ENCODE measurements at places on chromosomes 7 and 10.

DNA sequence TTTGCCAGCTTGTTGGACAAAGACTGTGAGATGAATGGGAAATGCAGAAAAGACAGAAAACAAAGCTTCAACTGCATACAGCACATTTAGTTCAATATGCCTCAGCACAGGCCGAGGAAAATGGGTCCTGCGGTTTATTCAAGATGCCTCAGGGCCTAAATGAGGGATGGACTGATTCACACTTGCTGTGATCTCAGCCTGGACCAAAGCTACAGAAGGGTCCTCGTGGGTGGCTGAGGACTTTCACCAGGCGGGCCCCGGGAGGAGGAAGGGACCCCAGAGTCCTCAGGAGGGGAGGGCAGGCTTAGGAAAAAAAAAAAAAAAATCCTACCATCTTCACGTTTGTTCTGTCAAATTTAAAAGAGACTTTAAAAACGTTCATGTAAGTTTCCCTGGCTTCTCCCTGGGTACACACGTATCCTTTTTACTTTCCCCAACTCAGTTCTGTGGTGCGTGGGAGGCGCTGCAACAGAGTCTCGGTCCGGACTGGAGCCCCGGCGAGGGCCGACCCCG is 624 bp upstream of the ZNF783 start:
- no peaks in the 10 kb centered on the region for H3K4me1 ChIP-seq
- H3K36me3 ChIP-seq, result peaks cover 2% of the 10 kb centered on the region
- H3K27ac ChIP-seq, result peak overlapping the region; percentile 85
- H3K27me3 ChIP-seq, result no peaks in the 10 kb centered on the region

GRCh38 chr10:79502561-79503309 is 9.6 kb upstream of the EIF5AL1 start:
- H3K36me3 ChIP-seq, result no peaks in the 10 kb centered on the region
- H3K4me1 ChIP-seq, result no peaks in the 10 kb centered on the region
- no peak for DNase-seq
- H3K27ac ChIP-seq, result no peak overlapping the region
- peaks cover 4% of the 10 kb centered on the region for H3K27me3 ChIP-seq
- H3K4me3 ChIP-seq, result no peak overlapping the region

DNA sequence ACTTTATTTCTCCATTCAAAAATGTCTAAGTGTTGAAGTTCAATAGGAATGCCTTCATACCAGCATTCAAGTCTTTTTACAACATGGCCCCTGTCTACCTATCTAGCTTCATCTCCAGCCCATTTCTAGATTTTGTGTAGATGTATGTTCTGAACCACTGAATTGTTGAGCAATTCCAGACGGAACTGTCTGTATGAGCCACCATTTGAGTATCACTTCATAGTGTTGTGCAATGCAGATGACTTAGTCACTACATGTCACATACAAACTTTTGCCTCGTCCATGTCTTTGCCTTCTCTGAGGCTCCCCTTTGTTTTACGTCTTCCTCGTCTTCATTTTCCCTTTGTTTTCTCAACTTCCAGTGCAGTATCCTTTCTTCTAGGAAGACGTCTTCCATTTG is 118.1 kb downstream of the INHBA start:
- H3K4me1 ChIP-seq, result no peaks in the 10 kb centered on the region
- no peaks in the 10 kb centered on the region for H3K36me3 ChIP-seq
- no peaks in the 10 kb centered on the region for H3K27me3 ChIP-seq
- DNase-seq, result no peak
- no peak overlapping the region for H3K27ac ChIP-seq

- H3K36me3 ChIP-seq, result no peaks in the 10 kb centered on the region
- H3K27ac ChIP-seq, result no peak overlapping the region
- no peak for DNase-seq
- H3K27me3 ChIP-seq, result no peaks in the 10 kb centered on the region
Observed at GRCh38 chr7:117837841-117838240, 35.4 kb downstream of the CTTNBP2 start.

GRCh38 chr10:99203310-99203709 is 32.3 kb downstream of the HPSE2 start:
- no peak for DNase-seq
- H3K4me1 ChIP-seq, result no peaks in the 10 kb centered on the region
- no peaks in the 10 kb centered on the region for H3K27me3 ChIP-seq
- H3K4me3 ChIP-seq, result no peak overlapping the region
- H3K27ac ChIP-seq, result no peak overlapping the region
- H3K36me3 ChIP-seq, result no peaks in the 10 kb centered on the region

DNA sequence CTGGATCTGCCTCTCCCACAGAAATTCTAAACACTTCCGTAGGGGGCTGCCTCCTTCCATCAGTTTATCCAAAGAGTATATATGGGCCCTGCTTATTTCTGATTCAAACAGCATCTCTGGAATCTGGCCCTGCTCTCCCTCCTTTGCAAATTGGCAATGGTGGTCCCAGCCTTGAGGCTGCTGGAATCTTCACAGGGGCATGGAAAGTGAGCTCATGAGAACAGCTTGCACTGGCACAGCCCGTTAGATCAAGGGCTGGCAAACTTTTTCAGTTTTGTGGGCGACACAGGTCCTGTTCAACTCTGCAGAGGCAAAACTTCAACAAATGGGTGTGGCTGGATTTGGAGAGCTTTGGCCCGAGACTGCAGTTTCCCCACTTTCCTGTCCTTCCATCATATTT is 526.9 kb downstream of the KCNMA1 start:
- H3K4me3 ChIP-seq, result no peak overlapping the region
- no peaks in the 10 kb centered on the region for H3K27me3 ChIP-seq
- peaks cover 8% of the 10 kb centered on the region for H3K4me1 ChIP-seq
- DNase-seq, result no peak

DNA sequence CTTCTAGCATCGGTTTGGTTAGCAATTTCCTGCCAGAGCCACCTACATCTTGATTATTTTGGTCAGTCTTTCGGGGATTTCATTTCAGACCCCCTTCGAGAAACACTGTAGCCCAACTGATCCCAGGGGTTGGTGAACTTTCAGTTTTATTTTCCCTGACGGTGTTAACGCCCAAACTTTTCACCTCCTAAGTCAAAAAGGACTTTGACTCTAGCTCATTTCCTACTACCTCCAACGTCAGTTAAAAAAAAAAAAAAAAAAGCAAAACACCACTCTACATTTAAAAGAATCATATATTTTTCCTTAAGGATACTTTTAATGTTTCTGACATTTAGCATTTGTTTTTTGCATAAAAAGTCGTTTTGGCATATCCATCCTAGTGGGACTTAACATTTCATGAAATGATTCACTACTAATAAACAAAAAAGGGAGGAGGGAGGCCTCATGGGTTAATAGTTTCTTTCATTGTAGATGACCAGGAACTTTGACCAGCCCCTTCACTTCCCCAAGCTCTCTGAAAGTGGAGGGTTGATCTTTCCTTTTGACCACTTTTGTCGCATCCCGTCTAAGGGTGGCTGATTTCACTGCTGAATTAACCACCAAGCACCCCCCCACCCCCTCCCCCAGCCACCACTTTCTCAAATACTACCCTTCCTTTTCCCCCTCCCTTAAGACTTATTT is 764 bp upstream of the TCF7L2 start:
- H3K4me3 ChIP-seq, result peak overlapping the region; percentile 79
- no peaks in the 10 kb centered on the region for H3K36me3 ChIP-seq
- peaks cover 31% of the 10 kb centered on the region for H3K27me3 ChIP-seq
- peak overlapping the region; percentile 46 for H3K27ac ChIP-seq

DNA sequence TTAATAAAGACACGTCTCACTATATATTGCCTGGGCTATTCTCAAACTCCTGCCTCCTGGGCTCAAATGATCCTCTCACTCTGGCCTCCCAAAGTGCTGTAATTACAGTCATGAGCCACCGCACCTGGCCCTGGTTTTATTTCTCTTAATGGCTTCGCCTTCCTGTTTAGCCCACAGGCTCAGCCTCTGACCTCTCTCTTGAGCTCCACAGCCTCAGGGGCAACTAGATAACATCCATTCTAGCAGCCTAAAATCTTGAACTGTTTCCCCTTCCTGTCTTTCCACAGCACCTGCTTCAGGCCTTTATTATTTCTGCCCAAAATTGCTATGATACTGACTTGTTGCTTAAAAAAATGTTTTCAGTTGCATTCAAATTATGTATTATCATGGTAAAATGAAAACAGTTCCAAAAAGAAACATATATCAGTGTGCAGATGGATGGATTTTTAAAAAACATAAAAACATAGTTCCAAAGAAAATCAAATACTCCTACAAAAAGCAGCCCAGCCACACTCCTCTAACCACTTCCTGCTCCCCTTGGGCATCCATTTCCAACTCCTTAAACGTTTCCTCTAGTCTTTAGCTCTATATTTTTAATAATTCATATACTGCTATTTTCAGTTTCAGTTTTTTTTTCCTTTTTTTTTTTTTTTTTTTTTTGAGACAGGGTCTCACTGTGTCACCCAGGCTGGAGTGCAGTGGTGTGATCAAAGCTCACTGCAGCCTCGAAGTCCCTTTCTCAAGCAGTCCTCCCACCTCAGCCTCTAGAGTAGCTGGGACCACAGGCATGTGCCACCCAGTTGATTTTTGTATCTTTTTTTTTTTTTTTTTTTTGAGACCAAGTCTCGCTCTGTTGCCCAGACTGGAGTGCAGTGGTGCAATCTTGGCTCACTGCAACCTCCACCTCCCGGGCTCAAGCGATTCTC is 5.1 kb upstream of the BAZ1B start:
- H3K4me3 ChIP-seq, result no peak overlapping the region
- peak overlapping the region; percentile 67 for H3K27ac ChIP-seq
- no peaks in the 10 kb centered on the region for H3K36me3 ChIP-seq
- peak; percentile 13 for DNase-seq
- no peaks in the 10 kb centered on the region for H3K27me3 ChIP-seq
- peaks cover 39% of the 10 kb centered on the region for H3K4me1 ChIP-seq

GRCh38 chr7:89606511-89606910 is 547.8 kb upstream of the STEAP1 start:
- H3K27me3 ChIP-seq, result no peaks in the 10 kb centered on the region
- no peak overlapping the region for H3K4me3 ChIP-seq
- no peaks in the 10 kb centered on the region for H3K36me3 ChIP-seq
- peak overlapping the region; percentile 88 for H3K27ac ChIP-seq

DNA sequence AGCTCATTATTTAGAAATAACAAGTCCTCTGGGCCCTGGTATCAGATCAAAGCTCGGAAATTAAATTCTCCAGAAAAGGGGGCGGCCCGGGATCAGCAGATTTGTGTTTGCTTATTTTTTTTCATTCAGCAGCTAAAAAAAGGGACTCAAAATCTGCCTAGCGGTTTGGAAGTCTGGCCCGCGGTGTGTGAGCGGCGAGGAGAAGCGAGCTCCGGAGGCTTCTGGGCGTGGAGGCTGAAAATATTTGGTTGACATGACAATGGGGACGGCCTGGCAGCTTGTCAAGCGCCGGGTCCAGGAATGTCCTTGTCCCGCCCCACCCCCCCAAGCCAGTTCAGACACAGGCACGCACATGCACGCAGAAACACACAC is 43.4 kb downstream of the FOXL3 start:
- H3K4me3 ChIP-seq, result no peak overlapping the region
- H3K36me3 ChIP-seq, result no peaks in the 10 kb centered on the region
- peaks cover 2% of the 10 kb centered on the region for H3K27me3 ChIP-seq
- DNase-seq, result no peak

DNA sequence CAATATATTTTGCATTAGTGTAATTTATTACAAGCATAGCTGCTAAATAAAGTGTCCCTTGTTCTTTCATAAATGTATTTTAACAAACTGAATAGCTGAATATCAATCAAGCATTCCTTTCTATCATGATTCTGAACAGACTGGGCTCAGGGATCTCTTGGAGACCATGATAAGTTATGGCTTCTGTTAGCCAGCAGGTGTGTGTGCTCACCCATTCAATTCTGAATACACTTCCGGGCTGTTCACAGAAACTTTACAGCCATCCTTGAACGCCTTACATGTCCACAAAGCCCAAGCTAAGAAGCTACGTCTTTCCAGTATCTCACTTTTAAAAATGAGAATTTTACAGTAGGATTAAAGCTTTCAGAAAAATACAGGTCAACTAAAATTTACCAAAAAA is 115.1 kb downstream of the SVIL start:
- no peak overlapping the region for H3K27ac ChIP-seq
- no peaks in the 10 kb centered on the region for H3K27me3 ChIP-seq
- peaks cover 16% of the 10 kb centered on the region for H3K36me3 ChIP-seq

DNA sequence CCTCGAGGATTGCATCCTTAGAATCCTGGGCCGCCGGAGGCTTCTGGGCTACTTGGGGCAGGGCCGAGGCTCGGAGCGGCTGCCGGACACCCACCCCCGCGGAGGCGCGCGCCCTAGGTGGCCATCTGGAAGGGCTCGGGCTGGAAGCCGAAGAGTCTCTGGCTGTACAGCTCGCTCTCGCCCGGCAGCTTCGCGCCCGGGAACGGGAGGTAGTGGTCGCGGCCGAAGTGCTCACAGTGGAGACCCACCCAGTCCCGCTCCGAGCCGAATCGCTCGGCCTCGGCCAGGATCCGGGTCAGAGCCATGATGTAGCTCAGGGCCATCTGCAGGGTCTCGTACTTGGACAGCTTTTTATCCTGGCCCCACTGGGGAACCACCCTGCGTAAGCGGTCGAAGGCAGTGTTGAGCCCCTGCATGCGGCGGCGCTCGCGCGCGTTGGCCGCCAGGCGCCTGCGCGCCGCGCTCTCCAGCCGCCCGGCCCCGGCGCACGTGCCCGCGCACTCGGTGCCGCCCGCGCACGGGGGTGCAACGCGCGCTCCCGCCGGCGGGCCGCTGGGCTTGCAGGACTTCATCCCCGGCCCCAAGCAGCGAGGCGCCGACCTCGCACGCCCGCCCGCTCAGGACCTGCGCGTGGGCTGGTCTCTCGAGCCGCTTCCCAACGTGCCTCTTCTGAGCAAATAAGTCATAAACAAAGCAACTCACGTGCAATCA is 652 bp downstream of the ATOH7 start:
- no peaks in the 10 kb centered on the region for H3K36me3 ChIP-seq
- H3K27me3 ChIP-seq, result peaks cover 12% of the 10 kb centered on the region
- H3K4me3 ChIP-seq, result peak overlapping the region; percentile 39
- H3K4me1 ChIP-seq, result no peaks in the 10 kb centered on the region

GRCh38 chr7:106863274-106863997 is 1.6 kb upstream of the PIK3CG start:
- no peaks in the 10 kb centered on the region for H3K27me3 ChIP-seq
- no peak overlapping the region for H3K27ac ChIP-seq

GRCh38 chr7:36736090-36736898 is 12.0 kb upstream of the AOAH start:
- no peaks in the 10 kb centered on the region for H3K36me3 ChIP-seq
- H3K4me3 ChIP-seq, result no peak overlapping the region
- H3K27me3 ChIP-seq, result no peaks in the 10 kb centered on the region
- no peak overlapping the region for H3K27ac ChIP-seq
- peaks cover 2% of the 10 kb centered on the region for H3K4me1 ChIP-seq
